ENCODE measurements at places on chromosomes 13 and 19.

DNA sequence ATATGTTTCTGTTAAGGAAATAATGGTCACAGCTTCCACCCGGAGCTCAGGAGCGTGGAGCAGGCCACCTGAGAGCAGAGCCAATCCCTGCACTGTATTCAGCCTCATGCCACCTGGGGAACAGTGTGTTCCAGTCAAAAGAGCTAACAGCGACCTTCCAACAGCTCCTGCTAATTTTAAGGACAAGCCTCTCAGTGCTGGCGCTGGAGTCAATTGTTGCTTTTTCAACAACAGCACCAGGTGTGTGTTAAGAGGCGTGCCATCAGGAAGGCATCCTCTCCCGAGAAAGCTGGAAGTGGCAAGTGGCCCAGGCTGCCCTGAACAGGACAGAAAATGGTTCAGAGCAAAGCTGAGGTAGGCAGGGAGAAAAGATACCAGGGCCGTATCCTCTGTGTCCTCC, 102.0 kb downstream of the CACNA1A start:
- DNase-seq = no peak

- peak; percentile 94 for DNase-seq
These were observed 20.3 kb upstream of the AKT2 start for GRCh38 chr19:40305403-40305802.

DNA sequence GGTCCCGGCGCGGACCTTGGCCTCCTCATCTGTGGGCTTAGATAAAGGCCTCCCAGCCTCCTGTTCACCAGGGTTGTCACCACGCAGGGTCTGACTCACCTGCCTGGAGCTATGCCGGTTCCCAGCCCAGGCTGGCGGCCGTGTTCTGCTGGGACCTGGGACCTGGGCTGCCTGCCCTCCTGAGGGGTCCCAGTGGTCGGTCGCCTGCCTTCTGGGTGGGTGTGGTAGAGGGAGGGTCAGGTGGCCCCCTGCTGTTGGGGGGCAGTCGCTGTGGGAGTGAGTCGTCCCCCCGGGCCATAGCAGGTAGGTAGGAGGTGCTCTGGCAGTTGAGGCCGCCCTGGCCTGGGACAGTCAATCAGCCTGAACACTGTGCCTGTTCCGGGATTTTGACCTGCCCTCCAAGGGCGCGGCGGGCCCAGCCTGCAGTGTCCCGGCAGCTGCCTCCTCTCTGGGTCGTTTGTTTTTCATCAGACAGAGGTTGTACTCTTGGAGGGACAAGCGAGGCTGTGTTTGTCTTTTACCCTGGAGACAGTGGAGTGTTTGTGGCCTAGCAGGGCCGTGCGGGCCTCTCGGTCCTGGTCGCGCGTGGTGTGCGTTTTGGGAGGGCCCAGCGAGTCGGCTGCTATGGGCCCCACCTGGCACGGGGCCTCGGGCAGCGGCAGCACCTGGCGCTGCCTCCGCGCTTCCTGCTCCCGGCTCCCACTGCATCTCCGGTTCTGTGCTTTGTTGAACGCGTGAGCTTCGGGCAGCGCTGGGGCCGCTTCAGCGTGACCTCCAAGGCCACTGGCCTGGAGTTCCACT, 2.6 kb downstream of the ADAT3 start:
- DNase-seq = no peak

DNA sequence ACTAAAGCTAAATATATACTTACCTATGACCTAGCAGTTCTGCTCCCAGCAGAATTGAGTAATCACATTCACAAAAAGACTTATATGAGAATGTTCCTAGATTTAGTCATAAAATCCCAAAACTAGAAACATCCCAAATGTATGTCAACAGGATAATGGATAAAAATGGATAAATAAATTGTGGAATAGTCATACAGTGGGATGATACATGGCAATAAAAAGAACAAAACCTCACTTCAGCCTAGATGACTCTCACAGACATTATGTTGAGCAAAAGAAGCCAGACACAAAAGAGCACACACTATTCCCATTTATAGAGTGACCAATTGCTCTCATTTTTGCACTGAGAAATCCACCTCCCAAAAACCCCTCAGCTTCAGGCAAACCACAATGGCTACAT, 352.4 kb upstream of the HTR2A start:
- DNase-seq = no peak

- no peak for DNase-seq
These were observed 3.9 kb downstream of the PIH1D1 start for GRCh38 chr19:49447485-49448431.

GRCh38 chr13:45119469-45119990, 780 bp upstream of the GTF2F2 start:
- DNase-seq = peak; percentile 54

- no peak for DNase-seq
These were observed 32.3 kb downstream of the ATP7B start for GRCh38 chr13:51978796-51979556.

DNA sequence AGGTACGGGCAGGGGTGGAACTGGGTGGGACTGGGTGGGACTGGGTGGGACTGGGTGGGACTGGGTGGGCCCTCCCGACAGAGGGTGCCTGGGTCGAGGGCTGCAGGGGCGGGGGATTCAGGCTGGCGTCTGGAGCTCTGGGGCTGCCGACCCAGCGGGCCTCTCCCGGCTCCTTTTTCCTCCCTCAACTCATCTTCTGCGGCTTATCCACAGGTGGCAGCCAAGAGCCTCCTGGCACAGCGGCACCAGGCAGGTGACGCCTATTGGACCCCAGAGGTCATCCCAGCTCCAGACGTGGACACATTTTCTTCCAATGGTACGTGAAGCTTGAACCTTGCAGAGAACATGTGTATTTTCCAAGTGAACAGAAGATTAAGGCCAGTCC, 533 bp downstream of the ZNF544 start:
- DNase-seq = no peak

GRCh38 chr13:95234242-95234641, 67.0 kb downstream of the ABCC4 start:
- DNase-seq = no peak

DNA sequence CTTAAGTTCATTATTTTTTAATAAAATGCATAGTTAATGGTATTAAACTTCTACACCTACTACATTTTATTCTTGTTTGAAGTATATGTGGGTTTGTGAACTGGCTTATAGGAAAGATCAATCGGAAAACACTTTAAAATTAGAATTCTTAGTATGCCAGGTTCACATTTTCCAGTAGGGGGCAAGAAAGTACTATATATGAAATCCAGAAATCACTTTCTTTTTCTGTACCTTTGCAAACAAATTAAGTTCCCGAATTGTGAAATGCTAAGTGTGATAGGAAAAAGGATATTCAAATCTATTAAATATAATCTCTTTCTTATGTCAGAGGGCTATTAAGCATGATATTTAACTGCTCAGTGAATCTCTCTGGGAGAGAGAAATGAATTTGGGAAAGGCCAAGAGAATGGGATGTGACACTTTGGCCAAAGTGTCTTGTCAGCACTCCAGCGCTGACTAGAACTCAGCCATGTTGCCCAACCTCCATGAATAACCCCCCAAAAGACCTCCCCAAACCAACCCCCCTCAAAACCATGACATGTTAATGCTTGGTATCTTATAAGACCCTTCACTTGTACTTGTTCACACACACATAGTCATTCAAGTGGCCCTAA, 122.6 kb upstream of the SLC10A2 start:
- DNase-seq = peak; percentile 33

GRCh38 chr19:40523322-40524047, 53.2 kb upstream of the SHKBP1 start:
- peak; percentile 75 for DNase-seq

DNA sequence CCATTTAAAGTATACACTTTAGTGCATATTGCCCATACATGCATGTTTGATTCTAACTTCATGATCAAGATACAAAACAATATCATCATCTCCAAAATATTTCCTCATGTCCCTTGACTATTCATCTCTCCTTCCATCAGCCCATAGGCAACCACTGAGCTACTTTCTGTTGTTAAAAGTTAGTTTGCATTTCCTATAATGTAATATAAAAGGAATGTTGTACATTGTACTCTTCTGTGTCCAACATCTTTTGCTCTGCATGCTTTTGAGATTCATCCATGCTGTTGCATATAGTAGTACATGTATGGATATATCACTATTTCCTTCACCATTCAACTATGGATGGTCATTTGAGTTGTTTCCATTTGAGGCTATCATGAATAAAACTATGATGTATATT, 74.7 kb downstream of the ITGBL1 start:
- DNase-seq = no peak

GRCh38 chr13:114309806-114310410, 4.4 kb upstream of the CHAMP1 start:
- no peak for DNase-seq

GRCh38 chr13:110415669-110416068, 108.6 kb downstream of the COL4A2 start:
- peak; percentile 31 for DNase-seq

DNA sequence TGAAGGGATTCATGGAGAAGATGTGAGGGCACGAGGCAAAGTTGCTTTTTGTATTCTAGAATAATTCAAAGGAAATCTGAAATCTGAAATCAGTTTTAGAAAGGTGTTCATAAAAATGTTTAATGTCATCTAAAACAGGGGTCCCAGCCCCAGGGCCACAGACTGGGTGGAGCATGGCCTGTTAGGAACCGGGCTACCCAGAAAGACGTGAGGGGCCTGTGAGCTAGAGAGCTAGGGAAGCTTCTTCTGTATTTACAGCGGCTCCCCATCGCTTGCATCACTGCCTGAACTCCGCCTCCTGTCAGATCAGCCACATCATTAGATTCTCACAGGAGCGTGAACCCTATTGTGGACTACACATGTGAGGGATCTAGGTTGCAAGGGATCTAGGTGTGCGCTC, 151.2 kb downstream of the USP12 start:
- no peak for DNase-seq

DNA sequence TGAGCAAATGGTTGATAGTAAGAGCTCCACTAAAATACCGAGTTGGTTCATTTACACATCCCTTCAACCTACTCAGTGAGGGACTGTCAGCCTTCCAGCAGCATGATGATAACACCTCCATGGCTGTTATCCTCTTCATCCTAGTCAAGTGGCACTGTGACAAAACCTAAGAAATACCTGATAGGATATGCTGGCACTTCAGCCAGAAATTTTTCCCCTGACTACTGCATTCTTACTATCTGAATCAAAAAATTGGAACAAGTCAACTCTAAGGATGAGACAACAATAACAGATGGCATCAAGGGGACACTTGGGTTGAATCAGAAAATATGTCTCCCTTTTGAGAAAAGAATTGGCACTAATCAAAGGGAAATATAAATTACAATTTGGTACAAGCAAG, 193.9 kb downstream of the KCTD12 start:
- no peak for DNase-seq

GRCh38 chr13:112955271-112955937, 13.6 kb upstream of the MCF2L start:
- DNase-seq = no peak

DNA sequence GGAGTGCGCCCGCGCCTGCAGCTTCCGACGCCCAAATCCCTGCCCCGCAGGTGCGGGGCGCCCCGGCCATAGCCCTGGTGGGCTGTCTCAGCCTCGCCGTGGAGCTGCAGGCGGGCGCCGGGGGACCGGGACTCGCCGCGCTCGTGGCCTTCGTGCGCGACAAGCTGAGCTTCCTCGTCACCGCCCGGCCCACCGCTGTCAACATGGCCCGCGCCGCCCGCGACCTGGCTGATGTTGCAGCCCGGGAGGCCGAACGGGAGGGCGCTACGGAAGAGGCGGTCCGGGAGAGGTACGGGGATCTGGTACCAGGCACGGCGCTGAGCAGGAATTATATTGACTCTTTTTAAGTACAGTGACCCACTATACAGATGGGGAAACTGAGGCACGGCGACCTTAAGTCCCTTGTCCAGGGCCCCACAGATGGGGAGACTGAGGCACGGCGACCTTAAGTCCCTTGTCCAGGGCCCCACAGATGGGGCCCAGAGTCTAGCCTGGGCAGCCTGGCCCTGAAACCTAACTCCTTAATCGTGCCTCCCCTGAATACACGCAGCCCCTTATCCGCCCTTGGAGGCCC, 586 bp downstream of the MRI1 start:
- peak; percentile 69 for DNase-seq

- DNase-seq = no peak
These were observed 135.1 kb upstream of the FRY start for GRCh38 chr13:31896427-31896826.
